Glutamatergic neuron (in vitro differentiated cells): ENCODE measurements at places on chromosomes 6 and 20.

DNA sequence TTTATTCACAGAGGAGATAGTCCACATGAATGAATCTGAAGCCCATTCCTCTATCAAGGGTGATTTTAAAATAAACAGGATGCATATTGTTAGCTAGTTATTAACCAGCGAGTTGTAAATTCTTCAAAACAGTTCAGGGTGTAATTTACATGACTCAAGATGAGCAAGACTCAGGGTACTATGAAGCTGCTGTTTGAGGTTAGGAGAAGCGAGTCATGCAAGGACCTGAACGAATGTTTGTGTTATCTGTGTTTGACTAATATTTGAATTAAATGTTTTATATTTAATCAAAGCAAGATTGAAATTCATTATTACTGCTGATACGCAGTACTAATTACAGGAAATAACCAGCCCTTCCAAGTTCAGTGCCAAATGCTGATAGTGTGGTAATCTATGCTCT, 191.1 kb downstream of the SAMD5 start:
- DNase-seq: no peak

DNA sequence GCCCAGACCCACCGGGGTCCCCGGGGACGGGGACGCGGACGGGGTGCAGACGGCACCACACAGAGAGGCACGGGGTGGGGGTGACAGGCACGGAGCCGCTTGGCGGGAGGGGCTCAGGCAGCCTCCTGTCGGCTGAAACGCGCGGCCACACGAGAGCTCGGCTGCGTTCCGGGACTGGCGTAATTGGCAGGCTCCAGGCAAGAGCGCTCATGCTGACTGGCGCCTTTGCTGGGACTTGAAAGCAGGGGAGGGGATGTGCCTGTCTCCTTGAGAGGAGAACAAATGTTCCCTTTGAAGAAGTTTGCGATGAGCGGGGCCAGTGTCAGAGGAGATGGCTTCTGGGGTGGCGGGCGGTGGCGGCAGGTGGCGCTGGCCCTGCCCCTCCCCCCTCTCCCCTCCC, 25.8 kb downstream of the BHLHE23 start:
- DNase-seq: peak; percentile 59

DNA sequence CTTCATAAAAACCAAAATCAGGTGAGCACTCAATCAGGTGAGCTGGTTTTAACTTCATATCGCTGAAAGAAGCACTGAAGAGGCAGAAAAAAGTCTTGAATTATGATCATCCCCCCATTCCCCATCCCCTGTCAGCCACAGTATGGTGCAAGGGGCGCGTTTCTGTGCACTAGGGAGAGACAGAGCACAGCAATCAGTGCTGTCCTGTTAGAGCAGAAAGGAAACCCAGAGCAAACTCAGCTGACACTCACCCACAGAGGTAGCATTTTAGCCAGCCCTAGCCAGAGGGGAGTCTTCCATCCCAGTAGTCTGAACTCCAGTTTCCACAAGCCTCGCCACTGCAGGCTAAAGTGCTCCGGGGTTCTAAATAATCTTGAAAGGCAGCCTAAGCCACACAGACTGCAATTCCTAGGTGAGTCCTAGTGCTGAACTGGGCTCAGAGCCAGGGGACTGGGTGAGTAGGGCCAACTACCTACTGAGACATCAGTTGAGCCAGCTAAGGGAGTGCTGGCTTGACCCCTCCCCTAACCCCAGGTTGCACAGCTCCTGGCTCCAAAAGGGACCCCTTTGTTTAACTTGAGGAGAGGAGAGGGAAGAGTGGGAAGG, 1352.6 kb upstream of the GJE1 start:
- DNase-seq: no peak

DNA sequence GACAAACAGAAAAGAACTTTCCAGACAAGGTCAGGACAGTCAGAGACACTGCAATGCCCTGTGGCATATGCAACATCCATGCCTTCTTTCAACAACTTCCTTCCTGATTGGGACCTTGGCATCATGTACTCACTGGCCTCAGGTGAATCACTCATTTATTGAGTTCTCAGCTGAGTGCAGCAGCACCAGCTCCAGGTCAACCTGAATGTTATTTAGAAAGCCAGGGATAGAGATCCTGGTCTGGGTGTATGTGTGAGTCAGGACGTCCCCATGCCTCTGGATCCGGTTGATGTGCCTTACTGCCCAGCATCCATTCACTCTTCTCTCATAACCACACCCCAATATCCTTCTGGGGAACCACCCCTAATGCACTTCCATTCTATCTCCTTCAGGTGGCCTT, 54.4 kb downstream of the SNRNP48 start:
- no peak for DNase-seq

DNA sequence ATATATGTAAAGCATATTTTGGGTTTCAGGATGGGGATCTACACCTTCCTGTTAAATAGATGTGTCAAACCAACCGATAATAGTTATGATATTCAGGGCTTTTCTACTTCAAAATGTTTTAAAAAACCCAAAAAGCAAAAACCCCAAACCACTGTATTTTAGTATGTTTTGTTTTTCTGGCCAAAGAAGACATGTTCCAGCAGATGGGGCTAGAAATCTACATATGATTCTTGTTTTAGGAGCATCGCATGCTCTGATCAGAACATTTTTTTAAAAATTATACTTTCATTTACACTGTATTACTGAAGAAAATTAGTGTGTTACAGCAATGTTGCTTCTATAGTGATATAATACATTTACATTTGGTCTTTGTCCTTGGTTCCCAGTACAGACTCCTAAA, 11.0 kb downstream of the RMND1 start:
- DNase-seq: no peak

- DNase-seq: no peak
Observed at GRCh38 chr20:37934634-37935375, 31.9 kb downstream of the VSTM2L start.

GRCh38 chr6:157861814-157862213, 38.8 kb downstream of the SNX9 start:
- no peak for DNase-seq

DNA sequence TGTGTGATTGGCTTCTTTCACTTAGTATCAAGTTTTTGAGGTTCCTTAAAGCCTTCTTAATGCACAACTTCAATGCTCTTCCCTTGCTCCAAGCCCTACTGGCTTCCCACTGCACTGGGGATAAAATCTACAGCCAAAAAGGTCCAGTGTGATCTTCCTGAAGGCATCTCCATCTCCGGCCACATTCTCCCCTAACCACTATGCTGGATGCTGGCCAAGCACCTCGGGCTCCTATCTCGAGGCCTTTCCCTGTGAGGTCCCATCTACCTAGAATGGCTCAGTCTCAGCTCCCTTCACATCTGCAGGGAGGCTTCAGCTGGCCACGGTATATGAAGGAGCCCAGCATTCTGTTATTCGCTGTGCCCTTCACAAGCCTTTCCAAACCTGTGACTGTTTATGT, 48.1 kb downstream of the CNKSR3 start:
- DNase-seq: no peak

DNA sequence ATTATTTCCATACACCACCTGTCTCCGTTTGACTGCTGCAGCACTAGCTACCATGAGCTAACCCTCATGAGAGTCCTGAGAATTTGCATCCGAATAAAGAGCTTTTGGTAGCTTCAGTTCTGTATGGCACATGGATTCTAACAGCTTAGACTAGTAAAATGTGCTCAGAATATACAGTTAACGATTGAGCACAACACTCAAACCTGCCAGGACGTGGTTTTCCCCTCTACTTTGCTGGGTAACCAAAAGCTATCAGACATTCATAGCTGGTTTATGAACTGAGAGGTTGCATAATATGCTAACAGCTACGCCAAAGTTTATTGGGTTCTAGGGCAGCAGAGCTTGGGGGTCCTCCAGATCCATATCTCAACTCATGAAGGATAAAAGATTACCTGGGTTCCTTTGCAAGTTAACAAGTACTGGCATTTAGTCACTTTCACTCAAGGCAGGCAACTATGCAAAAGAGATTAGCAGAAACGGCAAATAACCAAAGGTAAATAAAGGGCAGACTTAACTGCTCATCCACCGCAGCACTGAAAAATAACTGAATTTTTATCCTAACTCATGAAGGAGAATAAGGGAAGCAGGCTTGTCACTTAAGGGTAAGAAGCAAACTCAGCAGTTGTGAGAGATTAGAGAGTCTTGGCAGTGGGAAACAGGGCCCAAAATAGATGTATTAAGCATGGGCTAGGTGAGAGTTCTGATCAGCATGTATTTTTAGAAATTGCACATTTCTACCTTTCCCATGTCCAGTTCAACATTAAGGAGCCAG, 29.4 kb downstream of the NUDT3 start:
- no peak for DNase-seq

GRCh38 chr6:133577851-133578250, 311.1 kb upstream of the TCF21 start:
- DNase-seq: no peak

DNA sequence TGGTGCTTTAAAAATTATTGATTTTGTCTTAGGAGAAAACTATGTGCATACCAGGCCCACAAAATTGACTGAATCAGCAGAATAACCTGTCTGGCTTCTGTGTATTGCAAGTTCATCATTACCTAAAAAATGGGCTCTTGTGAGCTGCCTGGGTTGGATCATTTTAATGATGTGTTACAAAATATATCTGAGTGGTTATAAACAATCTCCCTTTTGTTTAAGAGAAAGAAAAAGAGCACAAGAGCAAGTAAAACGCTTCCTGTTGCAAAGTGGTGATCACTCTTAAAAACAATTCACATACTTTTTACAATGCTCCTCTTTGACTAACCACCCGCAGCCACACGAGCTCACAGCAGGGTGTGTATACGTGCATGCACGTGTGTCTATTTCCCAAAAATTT, 335.1 kb downstream of the HDGFL1 start:
- no peak for DNase-seq

DNA sequence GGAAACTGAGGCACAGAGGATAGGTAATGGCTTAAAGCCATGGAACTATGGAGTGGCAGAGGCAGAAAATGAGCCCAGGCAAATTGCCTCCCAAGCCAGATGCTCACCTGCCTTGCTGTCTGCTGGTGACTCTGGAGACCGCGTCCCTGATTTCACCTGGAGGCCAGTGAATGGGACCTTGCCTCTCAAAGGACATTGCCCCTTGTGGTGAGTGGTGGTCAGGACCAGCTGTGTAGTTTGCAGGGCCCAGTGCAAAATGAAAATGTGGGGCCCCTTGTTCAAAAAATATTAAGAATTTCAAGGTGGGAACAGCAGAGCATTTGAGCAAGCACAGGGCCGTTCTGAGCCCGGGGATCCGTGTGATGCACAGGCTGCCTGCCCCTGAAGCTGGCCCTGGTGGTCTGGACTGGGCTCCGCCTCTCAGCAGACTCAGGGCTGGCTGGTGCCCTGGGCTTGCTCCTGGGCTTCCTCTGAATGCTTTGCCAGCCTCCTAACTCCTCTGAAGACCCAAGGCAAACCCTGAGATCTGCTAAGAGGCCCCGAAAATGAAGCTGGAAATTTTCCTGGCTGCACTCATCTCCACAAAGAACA, 19.8 kb upstream of the KCNG1 start:
- no peak for DNase-seq

DNA sequence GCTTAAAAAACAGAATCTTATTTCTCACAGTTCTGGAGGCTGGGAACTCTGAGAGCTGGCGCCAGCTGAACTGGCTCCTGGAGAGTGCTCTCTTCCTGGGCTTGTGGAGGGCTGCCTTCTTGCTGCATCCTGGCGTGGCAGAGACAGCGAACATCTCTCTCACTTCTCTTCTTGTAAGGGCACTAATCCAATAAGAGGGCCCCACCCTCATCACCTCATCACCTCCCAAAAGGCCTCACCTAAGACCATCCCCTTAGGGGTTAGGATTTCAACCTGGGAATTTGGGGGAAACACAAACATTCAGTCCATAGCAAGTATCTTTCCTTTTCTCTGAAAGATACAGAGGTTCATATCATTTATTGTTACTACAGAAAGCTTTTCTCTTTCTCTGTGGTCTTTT, 23.9 kb downstream of the PNLDC1 start:
- DNase-seq: no peak

- DNase-seq: no peak
Observed at GRCh38 chr6:126804332-126805064, 314.0 kb upstream of the RSPO3 start.

DNA sequence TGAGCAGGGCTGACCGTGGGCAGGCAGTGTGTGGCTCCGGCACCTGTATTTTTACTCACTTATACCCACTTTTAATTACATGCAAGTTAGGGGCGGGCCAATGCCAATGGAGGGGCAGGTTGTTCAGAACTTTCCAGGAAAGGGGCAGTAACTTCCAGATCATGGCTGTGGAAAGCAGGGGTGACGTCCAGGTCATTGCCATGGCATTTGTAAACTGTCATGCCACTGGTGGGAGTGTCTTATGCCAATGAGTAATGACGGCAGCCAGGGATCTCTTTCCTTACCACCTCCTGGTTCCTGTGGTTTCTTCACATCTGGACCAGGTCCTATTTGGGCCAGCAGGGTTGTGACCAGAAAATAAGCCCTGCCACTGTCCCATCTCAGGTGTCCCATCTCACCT, 258.7 kb downstream of the THBS2 start:
- no peak for DNase-seq

DNA sequence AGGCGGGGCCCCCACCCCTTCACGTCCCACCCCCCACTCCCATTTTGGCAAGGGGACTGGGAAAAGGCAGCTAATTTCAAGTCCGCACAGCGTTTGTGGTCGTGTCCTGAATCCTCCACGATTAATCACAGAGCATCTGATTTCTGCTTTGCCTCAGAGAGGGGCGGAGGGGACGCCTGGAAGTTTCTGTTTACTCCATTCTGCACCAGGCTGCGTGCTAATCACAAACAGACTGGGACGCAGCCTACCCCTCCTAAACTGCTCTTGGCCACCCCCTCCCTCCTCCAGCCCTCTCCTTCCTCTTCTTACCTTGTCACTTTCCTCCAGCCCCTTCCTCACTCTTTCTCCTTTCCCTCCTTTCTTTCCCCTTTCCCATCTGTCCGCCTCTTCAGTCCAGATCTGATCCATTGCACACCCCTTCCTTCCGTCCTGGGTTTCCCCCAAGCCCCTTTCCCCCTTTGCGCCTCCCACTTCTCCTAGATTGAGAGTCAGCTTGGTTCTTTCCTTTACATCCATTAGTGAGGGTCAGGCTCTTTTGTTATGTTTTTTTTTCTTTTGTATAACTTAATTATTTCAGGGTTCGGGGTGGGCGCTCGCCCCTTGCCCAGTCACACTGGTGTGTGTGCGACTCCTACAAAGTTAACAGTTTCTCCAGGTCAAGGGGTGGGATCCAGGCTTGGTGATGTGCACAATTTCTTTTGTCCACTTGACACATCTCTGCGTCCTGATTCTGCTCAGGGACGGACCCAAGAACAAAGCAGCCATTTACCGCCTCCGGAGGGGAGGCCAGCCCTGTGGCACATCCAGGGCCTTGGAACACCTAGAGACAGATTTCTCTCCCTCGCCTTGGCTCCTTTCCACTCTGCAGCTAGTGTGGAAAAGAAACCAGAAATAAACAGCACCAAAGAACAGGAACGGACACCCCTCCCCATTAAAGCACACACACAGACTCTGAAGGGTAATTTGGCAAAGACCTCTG, 520 bp upstream of the RIPOR3 start:
- DNase-seq: no peak
